T-helper 9 cell (primary cell): ENCODE measurements at places on chromosomes 13 and 19.

GRCh38 chr13:40158757-40159156 is 503.3 kb downstream of the COG6 start:
- no peak for DNase-seq

- DNase-seq: no peak
These were observed 658 bp upstream of the ISOC2 start for GRCh38 chr19:55461974-55462626.

DNA sequence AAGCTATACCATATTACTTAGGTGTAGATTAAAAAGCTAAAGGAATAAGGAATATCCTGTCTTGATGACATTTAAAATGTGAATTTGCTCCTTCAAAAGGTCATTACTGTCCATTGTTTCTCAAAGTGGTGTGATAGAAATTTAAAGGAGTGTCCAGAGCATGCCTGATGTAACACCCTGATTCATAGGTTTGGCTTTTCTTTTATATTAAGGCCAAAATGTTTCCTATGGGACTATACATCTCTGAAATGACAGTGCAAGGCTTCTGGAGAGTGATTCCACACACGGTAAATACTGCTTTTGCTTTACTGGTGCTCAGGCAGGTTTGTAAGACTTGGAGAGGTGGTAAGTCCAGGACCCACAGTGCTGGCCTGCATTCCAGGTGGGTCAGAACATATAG is 289.9 kb downstream of the RFC3 start:
- no peak for DNase-seq

DNA sequence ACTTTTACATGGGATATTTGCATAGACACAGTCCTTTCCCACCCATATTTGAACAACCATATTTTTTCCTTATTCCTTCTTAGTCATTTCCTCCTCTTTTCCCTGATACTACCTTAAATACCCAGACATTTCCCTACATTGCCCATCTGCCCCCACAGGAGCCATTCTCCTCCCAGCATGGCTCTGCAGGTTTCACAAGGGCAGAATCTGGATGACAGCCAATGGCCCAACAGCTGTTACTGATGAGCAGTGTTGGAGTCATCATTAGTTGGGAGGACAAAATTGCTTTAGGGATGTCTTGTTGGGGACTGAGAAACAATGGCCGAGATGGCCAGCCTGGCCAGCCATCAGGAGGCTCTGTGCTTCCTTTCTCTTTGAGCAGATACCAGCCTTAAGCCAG is 209.5 kb downstream of the KLF5 start:
- no peak for DNase-seq

DNA sequence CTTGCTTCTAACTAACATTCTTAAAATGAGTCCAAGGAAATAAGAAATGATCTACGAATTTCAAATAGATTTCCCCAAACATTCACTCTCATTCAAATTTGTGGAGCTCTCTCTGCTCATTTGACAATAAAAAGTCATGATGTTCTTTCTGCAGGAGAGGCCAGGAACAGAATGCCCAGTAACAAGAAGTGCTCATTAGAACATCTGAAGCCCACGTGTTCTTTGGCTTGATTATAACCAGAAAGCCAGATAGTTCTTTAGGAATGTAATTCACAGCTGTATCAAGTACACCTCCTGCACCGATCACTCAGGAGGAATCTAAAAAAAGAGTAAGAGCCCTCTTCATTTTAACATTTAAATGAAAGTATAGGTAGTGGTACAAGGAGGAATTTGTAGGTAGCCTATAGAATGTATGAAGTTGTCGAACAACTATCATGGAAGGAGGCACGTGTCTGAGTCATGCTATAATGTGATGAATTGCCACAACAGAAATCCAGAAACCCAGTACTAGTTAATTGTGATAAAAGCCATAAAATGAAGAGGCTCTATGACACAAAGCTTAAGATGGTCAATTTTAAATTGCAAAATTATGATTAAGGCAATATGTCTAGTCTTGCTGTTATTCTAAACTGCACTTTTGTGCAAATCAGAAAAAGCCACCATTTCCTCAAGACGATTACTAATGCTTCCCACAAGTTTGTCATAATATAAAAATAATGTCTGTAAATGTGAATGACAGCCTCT is 12.8 kb downstream of the MEDAG start:
- DNase-seq: no peak

DNA sequence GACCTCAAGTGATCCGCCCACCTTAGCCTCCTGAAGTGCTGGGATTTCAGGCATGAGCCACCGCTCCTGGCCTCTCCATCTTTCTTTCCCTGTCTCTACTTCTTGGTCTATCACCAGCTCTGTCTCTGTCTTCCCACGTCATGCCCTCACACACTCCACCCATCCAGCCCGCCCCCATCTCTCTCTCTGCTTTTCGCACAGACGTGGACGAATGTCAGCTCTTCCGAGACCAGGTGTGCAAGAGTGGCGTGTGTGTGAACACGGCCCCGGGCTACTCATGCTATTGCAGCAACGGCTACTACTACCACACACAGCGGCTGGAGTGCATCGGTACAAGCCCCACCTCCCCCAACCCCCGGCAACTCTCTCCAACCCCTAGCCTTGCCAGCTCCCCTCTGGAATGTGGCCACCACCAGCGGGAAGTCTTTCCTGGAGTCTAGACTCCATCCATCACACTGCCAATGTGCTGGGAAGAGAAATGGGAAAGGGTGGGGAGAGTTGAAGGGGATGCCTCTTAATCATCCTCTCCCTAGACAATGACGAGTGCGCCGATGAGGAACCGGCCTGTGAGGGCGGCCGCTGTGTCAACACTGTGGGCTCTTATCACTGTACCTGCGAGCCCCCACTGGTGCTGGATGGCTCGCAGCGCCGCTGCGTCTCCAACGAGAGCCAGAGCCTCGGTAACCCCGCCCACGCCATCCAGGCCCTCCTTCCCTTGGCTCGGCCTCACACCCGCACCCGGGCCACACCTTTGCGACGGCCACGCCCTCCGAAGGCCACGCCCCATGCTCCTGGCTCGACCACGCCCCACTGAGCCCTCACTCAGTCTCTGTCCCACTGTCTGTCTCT is 22.5 kb downstream of the LTBP4 start:
- no peak for DNase-seq

DNA sequence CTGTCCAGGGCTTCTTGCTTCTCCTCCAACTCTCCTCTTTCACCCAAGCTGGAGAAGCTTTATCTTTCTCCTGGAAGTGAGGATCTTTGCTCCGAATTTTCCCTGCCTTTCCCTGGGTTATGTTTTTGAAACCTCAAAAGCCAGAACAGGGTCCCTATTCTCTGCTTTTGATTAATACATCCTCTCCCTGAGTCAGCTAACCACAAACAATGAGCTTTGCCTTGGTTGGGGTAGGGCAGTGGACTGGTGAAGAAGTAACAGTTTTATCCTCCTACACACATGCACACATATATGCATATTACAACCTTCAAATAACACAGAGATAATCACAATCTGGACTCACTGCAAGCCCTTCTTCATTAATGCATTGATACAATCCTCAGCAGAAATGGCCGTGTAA is 44.6 kb downstream of the DLEU7 start:
- no peak for DNase-seq

- DNase-seq: no peak
These were observed 25.2 kb upstream of the FNDC3A start for GRCh38 chr13:48950501-48950875.

DNA sequence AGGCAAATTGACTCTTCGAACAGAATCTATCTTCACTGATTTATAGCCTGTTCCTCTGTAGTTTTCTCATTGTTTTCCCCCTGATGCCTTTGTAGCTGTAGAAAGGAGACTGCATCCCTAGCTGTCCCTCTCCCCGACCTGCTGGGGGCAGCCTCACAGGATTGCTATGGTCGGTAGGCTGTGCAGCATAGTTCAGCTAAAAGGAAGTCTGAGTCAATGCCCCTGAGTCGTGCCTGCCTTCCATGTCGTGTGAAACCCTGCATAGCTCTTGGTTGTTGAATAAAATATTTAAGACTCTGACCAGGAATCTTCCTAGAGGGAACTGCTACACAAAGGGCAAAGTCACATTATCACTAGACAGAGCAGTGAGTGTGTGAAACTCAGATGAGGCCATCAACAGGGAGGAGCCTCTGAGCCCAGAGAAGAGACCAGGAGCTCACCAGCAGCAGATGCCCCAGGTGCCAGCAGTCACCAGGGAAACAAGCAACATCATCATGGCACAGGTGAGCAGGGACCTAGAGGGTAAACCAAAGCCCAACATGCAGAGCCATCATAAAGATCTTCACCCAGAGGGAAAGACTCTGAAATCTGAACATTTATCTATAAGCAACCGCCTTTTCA is 108.4 kb upstream of the NBEA start:
- DNase-seq: no peak

- peak; percentile 91 for DNase-seq
These were observed 30.2 kb downstream of the CYP2F1 start for GRCh38 chr19:41144403-41144802.

GRCh38 chr13:58989556-58989955 is 1174.2 kb downstream of the DIAPH3 start:
- no peak for DNase-seq

DNA sequence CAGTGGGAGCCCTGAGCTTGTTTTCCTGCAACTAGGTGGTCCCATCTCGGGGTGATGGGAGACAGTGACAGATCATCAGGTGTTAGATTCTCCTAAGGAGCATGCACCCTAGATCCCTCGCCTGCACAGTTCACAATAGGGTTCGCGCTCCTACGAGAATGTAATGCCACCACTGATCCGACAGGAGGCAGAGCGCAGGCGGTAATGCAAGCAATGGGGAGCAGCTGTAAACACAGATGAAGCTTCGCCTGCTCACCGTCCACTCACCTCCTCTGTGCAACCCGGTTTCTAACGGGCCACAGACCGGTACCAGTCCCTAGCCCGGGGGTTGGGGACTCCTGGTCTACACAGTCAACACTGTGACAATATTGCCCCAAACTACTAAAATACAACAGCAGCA is 38.8 kb downstream of the CARD8 start:
- no peak for DNase-seq

DNA sequence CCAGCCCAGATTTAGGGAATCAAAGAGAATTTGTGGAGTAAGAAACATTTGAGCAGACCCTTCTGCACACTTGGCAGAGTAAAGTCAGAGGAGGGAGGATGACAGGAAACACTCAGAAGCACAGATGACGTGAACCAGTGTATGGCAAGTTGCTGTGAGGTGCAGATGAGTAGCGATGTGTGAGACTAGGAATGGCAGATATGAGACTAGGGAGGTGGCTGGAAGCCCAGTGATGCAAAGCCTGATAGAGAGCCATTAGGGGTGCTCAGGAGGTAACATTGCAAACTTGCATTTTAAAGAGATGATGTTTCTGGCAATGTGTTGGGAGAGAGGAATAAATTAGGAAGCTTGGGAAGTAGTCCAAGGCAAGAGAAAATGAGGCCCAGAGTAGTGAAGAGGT is 44.0 kb downstream of the PCDH17 start:
- DNase-seq: no peak

DNA sequence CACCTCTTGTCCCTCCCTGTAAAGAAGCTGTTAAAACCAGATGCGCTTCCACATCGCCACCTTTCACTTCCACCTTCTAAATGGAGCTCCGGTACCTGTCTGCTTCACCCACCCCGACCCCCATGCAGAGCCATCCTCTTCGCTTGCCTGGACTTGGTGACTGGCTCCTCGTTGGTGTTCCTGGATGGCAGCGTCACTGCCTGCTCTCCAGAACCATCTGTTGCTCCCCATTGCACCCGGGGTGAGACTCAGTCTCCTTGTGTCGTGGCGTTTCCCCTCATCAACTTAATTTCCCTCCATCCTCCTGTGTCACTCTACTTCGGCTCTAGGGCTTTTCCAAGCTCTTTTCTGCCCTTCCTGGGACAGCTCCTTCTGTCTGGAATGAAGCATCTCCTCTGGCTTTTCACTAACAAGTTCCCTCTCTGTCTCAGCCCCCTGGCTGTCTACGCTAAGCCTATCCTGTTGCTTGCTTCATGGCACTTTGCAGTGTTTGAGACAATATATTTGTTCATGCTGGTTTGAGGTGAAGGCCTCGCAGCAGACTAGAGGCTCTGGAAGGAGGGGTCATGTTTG is 10.3 kb downstream of the CEBPG start:
- no peak for DNase-seq

GRCh38 chr13:43986421-43986981 is 106.8 kb downstream of the LACC1 start:
- DNase-seq: no peak

- no peak for DNase-seq
These were observed 15.0 kb downstream of the TSHZ3 start for GRCh38 chr19:31334101-31334848.

DNA sequence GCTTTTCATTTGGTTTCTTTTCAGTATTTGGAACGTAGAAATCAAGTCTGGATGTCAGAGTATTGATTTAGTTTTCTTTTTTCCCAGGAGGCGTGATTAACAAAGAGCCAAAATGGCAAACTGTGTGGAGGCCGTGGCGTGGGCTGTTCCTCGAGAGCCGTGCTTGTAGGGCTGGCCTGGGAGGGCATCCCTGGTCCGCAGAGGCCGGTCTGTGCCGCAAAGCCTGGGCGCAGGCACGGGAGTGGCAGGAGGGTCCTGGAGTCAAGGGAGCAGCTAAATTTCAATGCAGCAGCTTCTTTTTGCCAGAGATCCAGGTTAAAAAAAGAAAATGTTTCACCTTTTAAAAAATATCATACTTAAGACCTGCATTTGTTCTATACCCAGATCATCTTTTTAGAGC is 13.1 kb upstream of the MCF2L start:
- no peak for DNase-seq

DNA sequence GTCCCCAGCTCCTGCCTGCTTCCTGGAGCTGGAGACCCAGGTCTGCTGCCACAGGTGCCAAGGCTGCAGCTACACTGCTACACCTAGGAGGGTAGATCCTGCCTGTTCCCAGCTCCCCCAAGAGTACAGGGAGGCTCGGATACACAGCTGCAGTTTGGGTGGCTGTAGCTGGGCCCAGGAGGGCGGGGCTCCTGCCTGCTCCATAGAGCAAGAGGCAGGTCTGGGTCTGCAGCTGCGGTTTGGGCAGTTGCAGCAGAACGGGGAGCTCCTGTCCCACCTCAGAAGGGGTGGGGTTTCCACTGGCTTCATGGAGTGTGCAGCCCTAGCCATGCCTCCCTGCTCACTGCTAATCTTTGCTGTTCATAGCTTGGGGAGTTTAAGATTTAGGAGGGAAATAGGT is 199.0 kb downstream of the NUFIP1 start:
- no peak for DNase-seq

GRCh38 chr19:29016926-29017760 is 195.8 kb downstream of the UQCRFS1 start:
- DNase-seq: no peak

DNA sequence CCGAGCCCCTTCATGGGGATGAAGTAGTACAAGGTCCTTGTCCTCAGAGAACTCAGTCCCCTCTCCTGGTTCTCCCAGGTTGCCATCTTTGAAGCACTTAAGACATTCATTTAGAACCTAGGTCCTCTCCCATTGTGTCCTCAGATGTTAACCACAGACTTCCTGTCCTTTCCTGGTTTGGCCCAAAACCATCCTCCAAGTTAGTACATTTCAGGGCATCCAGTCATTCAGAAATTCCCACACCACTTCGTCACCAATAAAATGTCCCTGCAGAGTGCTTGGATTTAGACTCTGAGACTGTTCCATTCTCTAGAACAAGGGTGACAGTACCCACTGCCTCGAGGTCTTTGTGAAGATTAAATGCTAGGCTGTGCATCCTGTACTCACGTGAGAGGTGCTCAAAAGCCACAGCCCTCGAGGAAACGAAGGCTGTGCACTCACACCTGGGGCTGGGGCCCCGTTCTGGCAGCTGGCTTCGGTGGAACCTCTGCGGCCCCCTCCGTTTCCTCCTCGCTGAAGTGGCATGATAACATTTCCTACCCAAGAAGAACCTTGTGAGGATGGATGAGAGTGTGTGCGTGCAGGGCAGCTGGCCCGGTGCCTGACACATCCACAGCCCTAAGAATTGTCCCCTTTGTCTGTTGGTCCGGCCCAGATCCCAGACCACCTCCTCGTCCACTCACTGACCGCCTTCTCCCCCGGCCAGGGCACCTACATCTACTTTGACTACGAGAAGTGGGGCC is 4.7 kb downstream of the LENG1 start:
- DNase-seq: no peak
